ENCODE measurements at places on chromosomes 1 and 21.

GRCh38 chr1:53336146-53336545 lies 8.3 kb upstream of the LRP8 start:
- DNase-seq: no peak

GRCh38 chr1:230572121-230573105 lies 69.9 kb upstream of the COG2 start:
- no peak for DNase-seq

- DNase-seq: no peak
Measured at GRCh38 chr1:35369922-35370671, 101.6 kb downstream of the ZMYM4 start.

DNA sequence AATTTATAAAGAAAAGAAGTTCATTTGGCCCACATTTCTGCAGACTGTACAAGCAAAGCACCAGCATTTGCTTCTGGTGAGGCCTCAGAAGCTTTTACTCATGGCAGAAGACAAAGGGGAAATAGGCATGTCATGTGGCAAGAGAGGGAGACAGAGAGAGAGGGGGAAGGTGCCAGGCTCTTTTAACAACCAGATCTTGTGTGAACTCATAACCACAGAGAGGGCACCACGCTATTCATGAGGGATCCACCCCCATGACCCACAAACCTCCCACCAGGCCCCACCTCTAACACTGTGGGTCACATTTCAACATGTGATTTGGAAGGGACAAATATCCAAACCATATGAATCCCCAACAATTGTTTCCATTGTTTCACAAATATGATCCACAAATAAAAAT lies 467.9 kb downstream of the SIPA1L2 start:
- DNase-seq: no peak

GRCh38 chr1:82048596-82048995 lies 247.9 kb downstream of the ADGRL2 start:
- no peak for DNase-seq

DNA sequence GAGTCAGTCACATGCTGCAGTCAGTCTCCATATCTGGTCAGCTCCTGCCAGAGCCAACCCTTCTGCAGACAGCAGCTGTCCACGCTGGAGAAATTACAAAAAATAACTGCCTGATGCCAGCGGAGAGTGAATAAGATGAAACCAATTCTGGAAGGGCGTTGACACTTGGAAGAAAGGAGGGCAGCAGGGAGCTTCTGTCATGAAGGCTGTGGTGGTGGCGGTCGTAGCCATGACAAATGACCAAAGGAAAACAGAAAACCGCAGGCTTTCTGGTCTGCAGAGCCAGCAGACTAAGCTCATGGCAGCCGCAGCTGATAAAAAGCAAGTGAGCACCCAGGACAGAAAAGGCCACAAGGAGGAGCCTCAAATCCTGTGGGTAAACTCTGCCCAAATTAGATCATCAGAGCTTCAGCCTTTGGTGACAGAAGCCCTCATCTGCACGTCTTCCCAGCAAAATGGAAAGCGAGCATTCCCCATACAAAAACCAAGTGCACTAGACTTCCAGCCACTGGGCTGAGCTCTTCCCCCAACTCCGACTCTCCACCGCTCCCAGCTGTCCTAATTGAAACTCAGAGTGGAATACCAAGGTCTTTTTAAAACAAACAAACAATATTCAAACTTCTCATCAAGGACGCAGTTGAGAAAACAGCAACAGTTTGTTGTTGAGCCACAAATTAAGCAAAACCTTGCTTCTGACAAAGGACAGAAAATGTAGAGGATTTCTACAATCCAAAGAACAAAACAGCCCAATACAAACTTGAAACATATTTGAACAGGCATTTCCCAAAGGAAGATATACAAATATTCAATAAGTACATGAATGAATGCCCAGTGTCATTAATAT lies 28.7 kb downstream of the RSPH1 start:
- no peak for DNase-seq

DNA sequence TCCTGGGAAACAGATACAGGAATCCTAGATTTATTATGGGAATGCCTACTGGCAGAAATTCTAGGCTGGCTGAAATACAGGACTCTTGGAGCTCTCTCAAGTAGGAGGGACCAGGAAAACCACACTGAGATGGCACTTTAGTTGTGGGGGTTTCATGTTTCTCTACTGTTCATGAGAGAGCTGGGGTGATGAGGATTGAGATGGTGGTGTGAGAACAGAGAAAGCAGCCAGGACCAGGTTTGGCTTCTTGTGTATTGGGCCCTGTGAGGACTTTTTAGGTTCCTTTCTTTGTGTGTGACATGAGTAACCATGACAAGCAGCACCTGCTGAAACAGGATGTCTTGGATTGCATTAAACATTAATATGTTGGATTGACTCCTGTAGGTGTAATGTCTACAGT lies 4.9 kb downstream of the ARID1A start:
- no peak for DNase-seq

GRCh38 chr1:98677288-98677687 lies 15.8 kb downstream of the SNX7 start:
- DNase-seq: no peak

GRCh38 chr1:229984992-229985612 lies 81.9 kb upstream of the GALNT2 start:
- no peak for DNase-seq

- no peak for DNase-seq
Measured at GRCh38 chr1:184153731-184154130, 102.2 kb downstream of the TSEN15 start.

DNA sequence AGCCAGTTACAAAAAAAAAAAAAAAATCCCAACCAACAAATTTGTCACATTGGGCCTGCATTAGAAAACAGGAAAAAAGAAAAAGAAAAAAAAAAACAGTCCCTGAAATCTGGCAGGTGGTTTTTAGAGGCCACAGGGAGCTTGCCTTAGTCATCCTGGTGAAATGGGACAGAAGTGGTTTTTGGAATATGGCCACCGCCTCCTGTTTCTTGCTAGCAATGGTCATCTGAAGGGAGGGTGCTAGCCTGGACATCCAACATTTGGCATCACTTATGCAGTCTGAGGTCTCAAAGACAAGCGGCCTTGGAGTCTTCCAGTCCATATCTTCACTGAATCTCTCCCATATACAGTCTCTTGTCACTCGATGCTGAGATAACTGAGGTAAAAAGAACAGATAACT lies 20.1 kb upstream of the NKAIN1 start:
- no peak for DNase-seq

DNA sequence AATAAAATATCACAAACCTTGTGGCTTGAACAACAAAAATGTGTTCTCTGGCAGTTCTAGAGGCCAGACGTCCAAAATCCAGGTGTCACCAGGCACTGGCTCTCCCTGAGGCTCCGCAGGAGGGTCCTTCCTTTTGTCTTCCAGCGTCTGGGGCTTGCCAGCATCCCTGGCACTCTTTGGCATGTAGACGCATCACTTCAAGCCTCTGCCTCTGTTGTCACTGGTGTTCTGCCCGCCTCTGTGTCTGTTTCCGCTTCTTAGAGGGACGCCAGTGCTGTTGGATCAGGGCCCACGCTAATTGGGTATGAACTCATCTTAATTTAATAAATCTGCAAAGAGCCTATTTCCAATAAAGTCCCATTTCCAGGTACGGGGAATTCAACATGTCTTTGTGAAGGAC lies 273.7 kb upstream of the C1orf174 start:
- DNase-seq: no peak

DNA sequence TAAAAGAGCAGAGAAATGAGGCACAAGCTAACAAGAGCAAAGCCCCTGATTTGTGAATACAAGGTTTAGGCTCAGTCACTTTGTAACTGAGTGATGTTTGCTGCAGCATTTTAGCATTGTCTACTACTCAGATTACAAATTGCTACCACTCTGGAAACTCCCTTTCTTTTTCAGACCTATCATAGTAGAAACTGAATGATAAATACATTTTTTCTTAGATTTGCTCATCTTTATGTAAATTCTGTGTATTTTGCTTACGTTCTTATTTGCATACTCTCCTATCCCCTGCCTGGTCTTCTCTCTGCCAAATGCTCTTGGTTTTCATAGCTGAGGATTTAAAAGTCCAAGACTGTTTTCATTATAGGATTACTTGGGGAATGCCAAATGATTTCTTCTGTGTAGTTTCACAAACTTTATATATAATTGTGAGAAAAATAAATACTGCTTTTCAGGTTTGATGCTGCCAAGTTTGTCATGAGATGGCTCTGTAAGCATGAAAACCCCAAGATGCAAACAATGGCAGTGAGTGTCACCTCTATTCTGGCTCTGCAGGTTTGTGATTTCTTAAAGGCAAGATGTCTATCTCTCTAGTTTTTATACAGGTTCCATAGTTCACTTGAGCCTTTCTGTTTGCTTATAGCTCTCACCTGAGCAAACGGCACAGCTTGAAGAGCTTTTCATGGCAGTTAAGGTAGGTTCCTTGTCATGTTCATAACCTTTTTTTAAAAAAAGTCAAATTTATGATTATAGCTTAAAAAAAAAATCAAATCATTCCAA lies 24.7 kb downstream of the ZYG11A start:
- DNase-seq: no peak

- no peak for DNase-seq
Measured at GRCh38 chr1:234458352-234459017, 20.5 kb downstream of the TARBP1 start.

DNA sequence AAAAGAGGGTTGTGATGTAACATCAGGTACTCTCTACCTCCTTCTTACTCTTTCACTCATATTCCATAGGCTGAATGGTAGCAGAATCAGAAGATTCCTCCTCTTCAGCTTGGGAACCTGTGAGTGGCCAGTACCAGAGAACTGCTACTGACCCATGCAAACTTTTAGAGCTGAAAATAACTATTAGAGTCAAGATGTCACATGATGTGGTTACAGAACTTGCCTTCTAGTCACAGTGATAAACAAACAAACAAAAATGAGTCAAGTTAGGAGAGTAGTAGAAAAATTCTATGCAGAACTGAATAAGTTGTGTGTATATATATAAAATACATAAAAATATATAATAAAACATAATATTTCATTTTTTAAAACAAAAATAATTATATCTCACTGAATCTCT lies 47.6 kb upstream of the RGS1 start:
- DNase-seq: no peak

DNA sequence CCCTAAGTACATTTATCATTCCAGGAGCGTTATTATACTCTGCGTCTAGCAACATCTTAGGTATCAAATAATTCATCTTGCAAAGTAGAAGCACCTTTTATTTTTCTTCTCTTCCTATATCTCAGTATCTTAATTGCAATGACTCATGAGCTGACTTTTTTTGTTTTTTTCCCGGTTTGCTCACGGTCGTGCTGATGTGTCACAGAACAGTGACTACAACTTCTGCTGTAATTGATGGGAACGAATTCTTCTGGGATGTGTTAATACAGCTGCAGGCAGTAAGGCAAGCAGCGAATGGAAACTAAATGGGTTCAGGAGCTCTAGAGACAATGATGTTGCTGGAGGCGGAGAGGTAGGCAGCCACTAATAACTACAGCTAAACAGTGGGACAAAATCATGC lies 89.8 kb upstream of the TMPRSS15 start:
- no peak for DNase-seq

GRCh38 chr1:231757101-231757404 lies 130.5 kb downstream of the DISC1 start:
- no peak for DNase-seq

GRCh38 chr1:227934476-227935313 lies 13.0 kb downstream of the WNT9A start:
- no peak for DNase-seq

DNA sequence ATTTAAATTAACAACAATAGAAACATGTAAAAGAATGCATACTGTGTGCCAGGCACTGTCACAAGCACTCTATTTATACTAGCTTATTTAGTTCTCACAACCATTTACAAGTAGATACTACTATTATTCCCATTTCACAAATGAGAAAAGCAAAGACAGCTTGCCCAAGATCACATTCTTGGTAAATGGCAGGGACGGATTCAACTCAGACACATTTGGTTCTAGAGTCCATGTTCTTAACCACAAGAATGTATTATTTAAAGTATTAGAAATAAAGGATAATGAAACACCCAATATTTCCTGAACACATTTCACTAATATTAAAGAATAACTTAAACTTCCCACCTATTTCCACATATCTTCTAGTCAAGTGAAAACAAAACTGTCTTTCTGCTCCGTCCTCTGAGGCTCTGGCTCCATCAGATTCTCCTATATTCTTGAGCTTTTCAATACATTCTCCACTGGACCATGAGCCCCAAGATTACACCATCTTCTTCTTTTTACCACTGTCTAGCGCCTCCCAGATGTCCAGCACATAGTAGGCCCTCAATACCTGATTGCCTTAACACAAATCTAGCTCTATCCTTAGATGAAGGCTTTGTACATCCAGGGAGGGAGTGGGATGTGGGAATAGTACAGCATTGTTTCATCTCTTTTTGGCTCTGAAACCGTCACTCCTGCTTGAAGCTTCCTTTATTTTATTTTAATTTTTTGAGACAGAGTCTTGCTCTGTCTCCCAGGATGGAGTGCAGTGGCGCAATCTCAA lies 29.3 kb downstream of the SOD1 start:
- no peak for DNase-seq

DNA sequence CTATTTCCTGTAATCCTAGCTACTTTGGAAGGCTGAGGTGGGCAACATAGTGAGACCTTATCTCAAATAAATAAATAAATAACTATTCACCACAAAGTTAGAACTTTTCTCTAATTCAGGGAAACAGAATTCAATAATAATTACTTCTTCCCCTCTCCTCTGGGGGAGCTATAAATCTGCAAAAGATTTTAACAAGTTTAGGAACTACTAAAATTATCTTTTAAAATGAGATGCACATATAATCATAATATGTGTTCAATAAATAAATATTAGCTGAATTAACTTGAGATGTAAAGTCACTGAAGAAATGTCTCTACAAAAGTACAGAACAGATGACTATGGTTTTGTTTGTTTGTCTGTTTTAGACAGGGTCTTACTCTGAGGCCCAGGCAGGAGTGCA lies 14.1 kb downstream of the WDR47 start:
- no peak for DNase-seq

DNA sequence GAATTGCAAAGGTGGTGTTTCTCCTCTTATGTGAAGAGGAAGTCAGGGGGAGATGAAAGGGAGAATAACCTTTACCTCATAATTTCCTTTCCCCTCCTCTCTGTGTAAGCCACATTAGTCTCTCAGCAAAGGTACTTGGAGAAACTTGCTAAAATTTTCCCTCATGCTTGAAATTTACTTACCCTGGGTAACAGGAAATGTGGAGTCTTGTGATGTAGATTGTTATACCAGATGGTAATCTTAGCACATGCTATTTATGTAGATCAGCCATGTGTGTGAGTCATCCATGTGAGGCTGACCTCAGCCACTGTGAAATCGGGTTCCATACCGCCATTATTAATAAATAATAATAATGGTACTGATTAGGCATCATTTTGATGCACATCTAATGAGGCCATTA lies 128.4 kb downstream of the TGFB2 start:
- DNase-seq: no peak
